ENCODE measurements at places on chromosomes 2 and 18. TPM values are rescaled to one million over a fixed set of nuclear protein-coding genes. Genes with fewer than 3 reads are reported as not detected.

Gene GPR45
- not detected for polyA plus RNA-seq

Gene SCN9A
- polyA plus RNA-seq: 39.9 TPM

Gene IL1A
- polyA plus RNA-seq: 0.51 TPM

Gene CENPA
- 9.3 TPM for polyA plus RNA-seq

Gene RBM44
- polyA plus RNA-seq: 0.12 TPM

Gene PMAIP1
- 38.8 TPM for polyA plus RNA-seq

Gene CTLA4
- not detected for polyA plus RNA-seq

Gene AFG3L2
- 38.0 TPM for polyA plus RNA-seq

Gene IL36RN
- polyA plus RNA-seq: not detected

All from AG04450 (cell line).